ENCODE measurements at places on chromosomes 1 and 21. TPM values are rescaled to one million over a fixed set of nuclear protein-coding genes. Genes with fewer than 3 reads are reported as not detected.

The CCDC30 gene
- 14.0 TPM for total RNA-seq

The GPR37L1 gene
- total RNA-seq, result not detected

The RER1 gene
- 58.3 TPM for total RNA-seq

The CCDC181 gene
- not detected for total RNA-seq

The EXO1 gene
- total RNA-seq, result not detected

The OXCT2 gene
- total RNA-seq, result 0.66 TPM

The PPIAL4G gene
- under 0.01 TPM for total RNA-seq

DNA sequence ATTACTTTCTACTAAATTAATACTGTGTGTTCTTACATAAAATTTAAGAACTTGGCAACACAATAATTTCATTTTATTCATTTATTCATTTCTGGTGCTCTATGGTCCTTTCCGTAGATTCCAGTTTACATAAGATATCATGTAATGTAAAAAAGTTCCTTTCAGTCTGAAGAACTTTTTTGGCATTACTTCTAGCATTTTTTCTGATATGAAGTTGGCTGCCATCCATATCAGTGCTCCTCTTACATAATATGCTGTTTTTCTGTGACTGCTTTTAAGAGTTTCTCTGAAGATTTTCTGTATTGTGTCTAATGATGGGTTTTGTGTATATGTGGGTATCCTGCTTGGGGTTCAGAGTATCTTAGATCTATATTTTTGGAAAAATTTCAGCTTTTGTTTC lies 34.8 kb downstream of the LIN9 start:
- DNase-seq, result no peak

DNA sequence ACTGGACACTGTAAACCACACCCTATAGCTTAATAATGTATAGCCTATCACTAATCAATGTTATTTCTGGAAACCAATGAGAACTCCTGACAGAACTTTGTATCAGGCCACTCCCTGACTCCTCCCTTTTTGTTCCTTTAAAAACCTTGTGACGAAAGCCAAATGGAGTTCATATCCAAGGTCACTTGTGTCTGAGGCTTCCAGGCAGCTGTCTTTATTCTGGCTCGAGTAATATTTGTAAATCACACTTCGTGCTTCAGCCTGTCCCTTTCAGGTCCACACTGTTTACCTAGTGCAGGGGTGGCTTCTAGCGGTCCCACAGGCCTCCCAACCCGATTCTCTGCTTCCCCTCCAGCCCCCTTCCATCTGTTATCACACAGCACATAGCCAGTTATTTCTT lies 16.2 kb upstream of the CAPN9 start:
- DNase-seq, result no peak

DNA sequence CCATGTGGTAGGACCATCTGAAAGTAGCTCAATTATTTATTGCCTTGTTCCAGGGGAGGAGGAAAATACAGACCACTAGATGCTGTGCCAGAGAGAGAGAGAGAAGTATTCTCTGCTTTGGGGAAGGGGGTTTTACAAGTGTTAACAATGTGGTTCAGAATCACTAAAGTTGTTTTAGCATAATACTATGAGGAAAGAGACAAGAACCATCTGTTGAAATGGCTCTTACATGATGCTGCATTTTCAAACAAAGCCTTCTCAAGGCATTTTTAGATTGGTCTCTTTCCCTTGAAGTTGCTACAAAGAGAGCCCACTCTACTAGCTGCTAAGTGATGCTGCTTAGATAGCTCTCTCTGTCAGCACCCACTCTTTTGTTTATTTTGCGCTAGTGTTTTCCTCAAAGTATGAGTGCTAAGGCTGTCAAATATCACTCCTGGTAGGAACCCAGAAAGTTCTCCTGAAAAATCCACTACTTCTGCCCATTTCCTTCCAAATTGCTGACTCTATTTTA lies 255.1 kb downstream of the NFIA start:
- DNase-seq, result no peak

DNA sequence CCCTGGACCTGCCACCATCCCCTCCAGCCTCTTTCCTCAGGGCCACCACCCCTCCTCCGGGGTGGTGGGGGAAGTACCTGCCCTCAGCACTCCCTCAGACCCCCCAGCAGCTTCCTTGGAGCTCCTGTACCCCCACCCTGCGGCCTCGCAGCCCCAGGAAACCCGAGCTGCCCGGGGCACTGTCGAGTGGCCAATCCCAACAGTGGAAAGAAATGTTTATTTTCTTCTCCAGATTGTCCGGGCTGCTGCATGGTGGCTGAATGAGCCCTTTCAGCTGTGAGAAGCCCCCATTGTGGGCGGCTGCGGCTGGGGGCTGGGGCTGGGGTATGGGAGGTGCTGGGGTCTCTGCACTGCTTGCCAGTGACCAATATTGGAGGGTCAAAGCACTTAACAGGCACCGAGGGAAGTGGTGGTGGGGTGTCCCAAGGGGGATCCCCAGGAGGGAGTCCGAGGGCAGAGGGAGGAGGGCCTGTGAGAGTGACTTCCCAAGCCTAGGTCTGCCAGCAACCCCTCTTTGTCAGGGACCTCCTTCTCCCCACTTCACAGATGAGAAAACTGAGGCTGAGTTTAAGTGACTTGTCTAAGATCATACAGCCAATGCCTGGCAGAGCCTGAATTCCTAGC lies 25.2 kb downstream of the RUNX3 start:
- peak; percentile 25 for DNase-seq

GRCh38 chr1:27665016-27665651 lies 6.9 kb downstream of the IFI6 start:
- DNase-seq, result no peak

- no peak for DNase-seq
These were observed 39.5 kb upstream of the CNTN2 start for GRCh38 chr1:205003358-205004131.

- no peak for DNase-seq
These were observed 21.6 kb downstream of the GLMN start for GRCh38 chr1:92277105-92277723.

DNA sequence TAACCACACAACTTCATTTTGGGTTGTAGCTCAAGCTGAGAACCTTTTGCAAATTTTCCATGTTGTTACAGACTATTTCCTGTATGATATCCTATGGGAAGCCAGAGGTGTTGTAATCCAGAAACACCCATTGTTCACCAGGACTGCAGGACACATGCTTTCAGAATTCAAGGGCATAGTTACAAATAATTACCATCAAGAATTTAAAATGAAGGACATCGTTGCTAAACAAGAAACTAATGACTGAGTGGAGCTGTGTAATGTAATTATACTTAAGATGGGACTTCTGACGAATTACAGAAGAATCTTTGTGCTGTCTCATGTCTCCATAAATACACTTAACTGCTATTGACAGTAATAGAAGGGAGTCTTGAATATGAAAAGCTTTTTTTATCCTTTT lies 47.6 kb upstream of the HOOK1 start:
- DNase-seq, result no peak

DNA sequence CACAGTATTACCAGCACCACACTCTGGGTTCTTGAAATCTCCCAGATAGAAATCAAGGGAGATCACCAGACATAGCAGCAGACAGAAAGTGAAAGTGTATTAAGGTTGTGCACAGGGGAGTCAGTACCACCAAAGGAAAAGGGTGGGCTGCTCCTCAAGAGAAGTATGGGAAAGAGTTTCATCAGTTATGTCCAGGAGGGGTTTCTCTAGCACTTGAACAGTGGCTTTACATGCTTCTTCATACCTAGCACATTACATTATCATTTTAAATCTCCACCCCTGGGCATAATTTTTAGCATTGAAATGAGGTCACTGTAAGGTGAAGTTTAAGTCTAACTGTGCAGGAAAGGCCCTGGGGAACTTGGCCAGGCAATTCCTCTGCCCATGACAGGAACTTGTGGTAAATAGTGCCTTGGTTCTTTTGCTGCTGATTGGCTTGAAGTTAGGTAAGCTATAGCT lies 601.0 kb downstream of the NUF2 start:
- no peak for DNase-seq

GRCh38 chr1:15418806-15419515 lies 9.3 kb downstream of the EFHD2 start:
- DNase-seq, result no peak

- DNase-seq, result no peak
These were observed 3.2 kb downstream of the CLSTN1 start for GRCh38 chr1:9820521-9820920.

GRCh38 chr1:56774067-56774609 lies 45.1 kb downstream of the FYB2 start:
- no peak for DNase-seq

- no peak for DNase-seq
These were observed 14.7 kb downstream of the RHEX start for GRCh38 chr1:206067486-206068227.

- no peak for DNase-seq
These were observed 29.2 kb downstream of the CDCA8 start for GRCh38 chr1:37721565-37721964.

- DNase-seq, result no peak
These were observed 55.9 kb downstream of the MRPS6 start for GRCh38 chr21:34129039-34129891.

GRCh38 chr21:41425954-41426675 lies at the start of gene MX1:
Gene MX1 (plus strand): TSS chr21:41426239. CDS start chr21:41432071, 5,832 bp downstream.
- DNase-seq, result peak; percentile 82

DNA sequence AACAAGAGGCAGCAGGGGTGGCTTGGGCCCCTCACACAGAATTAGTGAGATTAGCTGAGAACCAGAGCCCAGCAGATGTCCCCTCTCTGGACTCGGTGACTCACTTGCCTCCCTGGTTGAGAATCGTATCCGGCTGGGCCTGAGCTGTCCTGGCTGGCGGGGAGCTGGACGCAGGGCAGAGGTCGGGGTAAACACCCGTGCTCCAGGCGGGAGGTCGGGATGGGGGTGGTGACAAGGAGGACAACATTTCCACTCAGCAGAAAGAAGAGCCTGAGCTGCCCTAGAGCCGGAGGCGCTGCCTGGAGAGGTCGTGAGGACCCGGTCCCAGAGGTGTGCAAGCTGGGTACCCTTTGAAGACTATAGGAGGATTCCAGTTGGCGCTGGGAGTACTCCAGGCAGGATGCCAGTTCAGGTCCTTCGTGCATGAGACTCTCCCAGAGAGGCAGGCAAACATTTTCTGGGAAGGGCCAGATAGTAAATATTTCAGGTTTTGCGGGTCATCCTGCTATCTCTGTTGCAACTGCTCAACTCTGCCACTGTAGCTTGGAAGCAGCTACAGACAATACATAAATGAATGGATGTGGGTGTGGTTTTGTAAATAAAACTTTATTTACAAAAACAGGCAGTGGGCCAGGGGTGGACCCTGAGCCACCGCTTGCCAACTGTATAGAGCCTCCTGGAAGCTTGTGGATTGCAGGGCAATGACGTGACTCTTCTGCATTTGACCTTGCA lies 116.8 kb upstream of the WNT4 start:
- no peak for DNase-seq

GRCh38 chr1:211469938-211470529 lies 21.9 kb downstream of the RD3 start:
- DNase-seq, result peak; percentile 84

- DNase-seq, result no peak
These were observed 4.3 kb upstream of the C1QTNF12 start for GRCh38 chr1:1250786-1251284.

- no peak for DNase-seq
These were observed 6.1 kb downstream of the SH2D1B start for GRCh38 chr1:162405800-162406199.

GRCh38 chr1:174800216-174800851 lies 199.4 kb upstream of the CACYBP start:
- DNase-seq, result no peak

DNA sequence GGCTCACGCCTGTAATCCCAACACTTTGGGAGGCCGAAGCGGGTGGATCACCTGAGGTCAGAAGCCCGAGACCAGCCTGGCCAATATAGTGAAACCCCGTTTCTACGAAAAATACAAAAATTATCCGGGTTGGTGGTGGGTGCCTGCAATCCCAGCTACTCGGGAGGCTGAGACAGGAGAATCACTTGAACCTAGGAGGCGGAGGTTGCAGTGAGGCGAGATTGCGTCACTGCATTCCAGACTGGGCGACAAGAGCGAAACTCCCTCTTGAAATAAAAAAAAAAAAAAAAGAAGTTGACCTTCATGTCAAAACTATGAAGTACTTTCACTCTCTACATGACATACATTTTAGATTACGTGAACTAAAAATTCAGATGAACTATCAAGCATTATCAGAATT lies 153.7 kb downstream of the COL11A1 start:
- no peak for DNase-seq

- no peak for DNase-seq
These were observed 4.4 kb downstream of the PLEKHO1 start for GRCh38 chr1:150154143-150154542.
